Non-pigmented ciliary epithelial cell (primary cell): ENCODE measurements at places on chromosomes 4 and X.
A peak's percentile ranks its signal among the peaks of the same experiment; 100 is the strongest.

GRCh38 chr4:93446038-93446437 is 382.5 kb upstream of the ATOH1 start:
- no peak for DNase-seq

- peak; percentile 60 for DNase-seq
Observed at GRCh38 chr4:687048-687970, 1.6 kb downstream of the SLC49A3 start.

- DNase-seq = no peak
Observed at GRCh38 chrX:42538405-42538804, 239.6 kb downstream of the PPP1R2C start.

DNA sequence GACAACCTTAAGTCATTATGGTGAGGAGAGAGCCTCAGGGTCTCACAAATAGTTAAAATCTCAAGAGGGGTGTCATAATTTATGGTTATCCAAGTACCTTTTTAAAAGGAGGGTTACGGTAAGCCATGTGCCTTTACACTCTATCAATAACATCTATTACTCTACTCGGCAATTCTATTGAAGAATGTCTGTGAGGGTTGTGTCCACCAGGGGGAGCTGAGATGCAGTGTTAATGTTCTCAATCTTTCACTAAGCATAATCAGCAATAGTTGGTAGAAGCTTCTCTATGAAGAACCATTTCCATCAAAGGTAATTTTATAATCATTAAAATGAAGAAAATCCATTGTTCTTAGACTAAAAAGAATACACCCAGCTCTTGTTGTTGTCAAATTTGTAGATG is 457.4 kb downstream of the CENPC start:
- peak; percentile 0 for DNase-seq

DNA sequence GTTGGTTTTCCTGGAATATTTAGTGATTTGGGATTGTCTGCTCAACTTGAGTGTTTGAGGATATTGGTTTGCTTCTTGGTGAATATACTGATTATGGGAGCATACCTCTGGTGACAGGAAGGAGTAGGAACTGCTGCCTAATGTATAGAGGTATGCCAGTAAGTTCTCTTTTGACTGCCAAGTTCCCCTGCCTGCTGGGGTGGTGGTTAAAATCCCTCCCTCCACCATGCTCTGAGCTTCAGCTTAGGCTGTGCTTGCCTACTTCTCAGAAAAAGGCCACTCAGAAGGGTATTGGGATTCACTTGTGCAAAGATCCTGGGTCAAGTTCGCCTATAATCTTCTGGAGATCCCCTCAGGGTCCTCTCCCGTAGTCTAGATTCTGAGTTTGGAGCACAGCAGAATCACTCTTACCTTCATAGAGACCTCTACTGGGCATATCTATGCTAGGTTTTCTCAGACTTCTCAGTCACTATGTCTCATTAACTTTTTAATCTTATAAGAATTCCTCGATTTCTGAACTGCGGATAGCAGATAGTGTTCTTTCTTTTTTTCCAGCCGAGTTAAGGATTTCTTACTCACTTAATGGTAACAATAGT is 44.7 kb upstream of the DCK start:
- DNase-seq = no peak

GRCh38 chr4:27888505-27888904 is 1027.9 kb downstream of the STIM2 start:
- no peak for DNase-seq

DNA sequence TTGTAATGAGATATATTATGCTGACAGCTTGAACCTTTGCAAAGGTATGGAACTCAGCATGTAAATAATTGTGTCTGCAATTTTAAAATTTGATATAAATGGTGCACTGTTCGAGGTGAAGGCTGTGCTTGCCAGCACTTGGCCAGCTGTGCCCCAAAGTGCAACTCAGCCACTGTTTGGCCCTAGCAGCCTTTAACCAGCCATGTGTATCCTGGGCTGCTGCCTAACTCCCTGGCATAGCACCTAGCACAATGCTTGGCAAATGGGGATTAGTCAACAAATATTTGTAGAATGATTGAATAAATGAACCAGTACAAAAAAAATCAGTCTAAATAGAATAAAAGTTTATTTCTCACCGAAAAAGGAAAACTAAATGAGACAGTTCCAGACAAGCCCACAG is 83.8 kb upstream of the ZIC3 start:
- DNase-seq = no peak

- no peak for DNase-seq
Observed at GRCh38 chr4:142572071-142572470, 274.0 kb downstream of the INPP4B start.

DNA sequence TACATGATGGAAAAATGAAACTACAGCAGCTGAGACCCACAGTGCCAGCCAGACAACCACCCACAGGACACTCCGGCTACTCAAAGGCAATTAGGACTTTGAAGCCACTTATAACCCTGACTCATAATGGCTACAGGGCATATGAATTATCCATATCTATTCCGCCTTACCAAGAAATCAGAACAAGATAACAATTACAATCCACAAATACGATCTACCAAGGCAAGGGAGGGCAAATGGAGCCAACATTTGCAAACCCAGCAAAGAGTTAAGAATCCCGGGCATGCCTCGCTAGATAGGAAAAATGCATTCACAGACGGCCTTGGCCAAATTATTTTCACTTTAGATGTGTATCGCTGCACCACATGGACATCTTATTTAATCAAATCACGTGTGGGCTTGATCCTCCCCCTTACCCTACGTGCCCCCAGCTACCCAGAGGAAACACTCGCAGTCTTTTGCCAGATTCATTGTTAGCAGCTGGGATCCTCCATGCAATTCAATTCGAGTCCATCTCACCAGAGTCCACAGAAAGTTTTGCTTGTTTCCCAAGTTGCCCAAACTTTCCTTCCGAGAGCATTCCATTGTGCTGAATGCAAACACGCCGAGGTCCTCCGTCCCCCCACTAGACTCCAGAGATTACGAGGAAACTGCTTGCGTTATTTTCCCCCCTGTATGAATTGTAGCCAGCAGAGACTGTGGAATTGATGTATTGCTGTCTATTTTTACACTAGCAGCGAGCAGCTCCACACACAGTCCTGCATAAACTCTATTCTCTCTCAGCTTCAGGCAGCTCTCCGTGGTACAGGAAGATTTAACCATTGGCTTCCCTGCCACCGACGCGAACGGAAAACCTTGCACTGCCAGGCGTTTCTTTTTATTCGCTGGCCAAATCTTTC is 1.2 kb downstream of the PPARGC1A start:
- DNase-seq = no peak

DNA sequence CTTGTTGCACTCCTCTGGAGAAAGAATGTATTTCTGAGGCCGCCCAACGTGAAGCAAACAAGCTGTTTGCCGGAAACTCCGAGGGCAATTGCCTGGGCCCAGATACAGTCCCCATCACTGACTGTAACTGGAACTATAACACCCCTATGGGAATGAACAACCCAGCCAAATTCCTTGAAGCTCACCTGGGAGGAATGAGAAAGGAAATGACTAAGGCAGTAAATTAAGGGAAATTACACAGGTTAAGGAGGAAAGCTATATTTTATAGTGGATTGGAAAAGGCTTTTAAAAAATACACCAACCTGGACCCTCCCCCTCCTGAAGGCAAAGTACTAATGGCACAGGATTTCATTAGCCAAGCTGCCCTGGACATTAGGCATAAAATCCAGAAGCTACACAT is 11.7 kb upstream of the HERC5 start:
- DNase-seq = no peak

GRCh38 chr4:6441758-6442157 is 30.7 kb downstream of the PPP2R2C start:
- DNase-seq = no peak

- no peak for DNase-seq
Observed at GRCh38 chr4:77903186-77903585, 40.6 kb downstream of the MRPL1 start.

DNA sequence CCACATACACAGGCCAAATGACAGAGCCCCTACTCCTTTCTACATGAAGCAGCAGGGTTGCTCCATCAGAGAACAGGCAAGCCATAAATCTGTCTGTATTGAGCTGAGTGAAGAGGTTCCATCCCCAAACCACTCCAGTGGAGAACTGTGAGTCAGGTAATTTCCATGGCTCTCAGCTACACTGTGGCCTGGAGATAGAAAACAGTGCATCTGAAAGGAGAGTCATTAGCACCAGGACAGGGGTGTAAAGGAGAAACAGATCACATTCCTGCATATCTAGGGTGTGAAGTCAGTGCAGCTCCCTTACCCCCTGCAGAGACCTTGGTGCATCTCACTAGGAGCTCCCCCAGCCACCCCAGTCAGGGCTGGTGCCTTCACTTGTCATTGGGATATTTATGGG is 314.7 kb downstream of the CHIC1 start:
- DNase-seq = no peak

DNA sequence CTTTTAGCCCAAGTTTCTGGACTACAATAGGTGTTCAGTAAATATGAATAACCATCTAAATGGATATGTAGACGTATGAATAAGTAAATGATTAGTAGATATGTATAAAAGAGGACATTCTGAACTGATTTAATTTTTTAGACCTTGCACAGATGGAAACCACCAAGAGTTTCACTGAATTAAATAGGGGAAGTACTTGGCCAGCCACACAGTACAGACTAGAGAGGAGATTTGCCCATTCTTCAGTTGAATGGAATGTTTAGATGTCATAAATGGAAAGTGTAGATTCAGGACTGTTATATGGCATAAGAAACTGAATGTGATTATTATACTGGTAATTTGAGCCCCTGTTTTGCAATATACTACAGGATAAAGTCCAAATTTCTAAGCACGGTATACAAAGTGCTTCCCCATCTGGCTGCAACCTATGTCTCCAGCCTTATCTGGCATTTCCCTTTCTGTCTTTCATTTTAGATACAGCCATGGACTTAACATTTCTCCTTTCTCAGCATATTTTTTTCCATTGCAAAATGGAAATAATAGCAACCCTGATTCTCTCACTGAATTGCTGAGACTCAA is 137.8 kb upstream of the HS3ST1 start:
- DNase-seq = no peak

DNA sequence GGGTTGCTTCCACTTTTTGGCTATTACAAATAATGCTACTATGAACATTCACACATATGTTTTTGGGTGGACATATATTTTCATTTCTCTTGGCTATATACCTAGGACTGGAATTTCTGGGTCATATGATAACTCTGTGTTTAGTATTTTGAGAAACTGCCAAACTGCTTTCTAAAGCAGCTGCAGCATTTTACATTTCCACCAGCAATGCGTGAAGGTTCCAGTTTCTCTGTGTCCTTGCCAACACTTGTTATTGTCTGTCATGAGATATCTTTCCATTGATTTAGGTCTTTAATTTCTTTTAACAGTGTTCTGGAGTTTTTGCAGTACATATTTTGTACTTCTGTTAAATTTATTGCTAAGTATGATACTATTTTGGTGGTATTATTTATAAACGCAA is 48.3 kb downstream of the CLCN5 start:
- DNase-seq = no peak

DNA sequence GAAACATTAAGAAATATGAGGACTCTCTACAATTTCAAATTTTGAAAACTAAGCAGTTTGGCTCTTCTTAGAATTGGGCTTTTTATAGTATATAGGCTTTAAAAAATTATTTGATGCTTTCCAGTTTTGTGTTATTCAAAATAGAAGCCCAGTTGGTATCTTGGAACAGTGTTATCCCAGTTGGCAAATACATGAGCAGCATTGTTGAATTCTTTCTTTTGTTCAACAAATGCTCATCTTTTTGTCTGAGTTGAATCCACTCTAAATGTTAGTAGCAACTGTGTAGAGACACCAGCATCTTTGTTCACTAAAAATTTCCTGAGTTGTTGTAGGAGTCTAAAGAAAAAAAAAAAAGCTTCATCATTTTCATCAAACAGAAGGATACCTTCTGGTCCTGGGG is 41.0 kb upstream of the LIMCH1 start:
- no peak for DNase-seq

DNA sequence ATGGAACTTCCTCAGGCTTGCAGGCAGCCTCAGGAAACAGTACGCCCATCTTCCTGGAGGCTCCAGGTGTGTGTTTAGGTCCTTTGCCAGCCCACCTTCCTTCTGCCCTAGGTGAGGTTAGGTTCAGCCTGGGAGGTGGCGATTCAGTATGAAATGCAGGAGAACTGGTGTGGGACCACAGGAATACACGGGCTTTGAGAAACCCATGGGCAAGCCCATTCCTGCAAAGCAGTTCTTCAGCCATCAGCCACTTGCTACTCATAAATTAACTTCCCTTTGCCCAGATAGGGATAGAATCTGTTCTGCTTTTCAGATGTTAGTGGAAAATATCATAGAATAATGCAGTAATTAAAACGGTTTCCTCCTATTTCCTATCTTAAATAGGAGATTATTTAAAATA is 32.2 kb downstream of the TBC1D14 start:
- DNase-seq = no peak

DNA sequence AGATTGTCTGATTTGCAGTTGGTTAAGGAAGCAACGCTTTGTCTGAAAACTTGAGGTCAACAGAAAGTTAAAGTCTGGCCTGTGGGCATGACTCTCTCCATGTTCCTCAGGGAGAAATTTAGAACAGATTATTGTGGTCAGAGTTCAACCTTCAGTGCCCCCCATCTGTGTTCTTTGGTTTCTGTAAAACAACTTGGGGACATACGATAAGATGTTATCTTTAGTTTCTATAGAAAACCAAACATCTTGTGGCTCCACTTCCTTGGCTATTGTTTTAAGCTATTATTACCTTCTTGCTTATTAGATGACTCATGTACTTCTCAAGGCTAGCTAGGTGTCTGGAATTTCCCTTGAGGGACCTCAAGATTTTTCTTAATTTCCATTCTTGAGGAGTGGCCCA is 507.7 kb downstream of the PDHA2 start:
- DNase-seq = peak; percentile 36

GRCh38 chr4:124455671-124456070 is 256.9 kb downstream of the ANKRD50 start:
- DNase-seq = no peak

DNA sequence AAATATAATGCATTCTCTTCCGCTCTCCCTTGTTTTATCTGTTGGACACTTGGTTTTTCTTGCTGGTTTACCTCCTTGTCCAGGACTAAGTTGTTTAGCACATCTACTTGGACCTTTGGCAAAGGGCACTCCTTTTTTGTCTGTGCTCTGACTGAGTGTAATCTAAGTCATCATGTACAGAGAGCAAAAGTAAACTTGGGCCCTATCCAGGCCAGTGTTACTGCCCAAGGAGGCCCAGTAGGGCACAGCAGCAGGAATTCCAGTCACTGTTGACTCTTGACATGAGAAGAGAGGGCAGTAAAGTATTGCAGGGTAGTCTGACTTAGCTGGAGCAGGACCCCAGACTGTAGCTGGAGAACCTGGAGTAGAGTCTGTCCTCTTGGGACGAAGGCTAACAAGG is 445.5 kb downstream of the ZIC3 start:
- no peak for DNase-seq

DNA sequence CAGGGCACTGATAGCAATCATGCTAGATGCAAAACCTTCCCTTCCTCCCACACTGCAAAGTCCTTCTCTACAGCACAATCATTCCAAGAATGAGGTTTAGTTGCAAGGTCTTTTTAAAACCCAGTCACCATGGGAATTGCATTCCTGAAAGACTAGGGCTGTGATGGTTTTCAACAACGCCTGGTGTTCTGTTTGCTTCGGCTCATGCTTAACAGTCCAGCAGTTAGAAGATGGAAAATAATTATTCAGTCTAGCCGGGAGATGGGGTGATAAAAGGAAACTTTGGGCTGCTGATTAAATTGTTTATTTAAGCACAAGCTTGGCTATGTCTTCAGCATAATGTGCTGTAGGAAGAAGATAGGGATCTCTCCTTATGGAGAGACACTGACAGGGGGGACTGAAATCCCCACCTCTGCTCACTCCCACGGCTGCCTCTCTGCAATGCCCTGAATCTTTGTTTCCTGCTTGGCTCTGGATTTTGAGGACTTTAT is 211.4 kb downstream of the MID1IP1 start:
- DNase-seq = no peak
